ENCODE measurements at places on chromosomes 5 and 9.

GRCh38 chr9:104842698-104843097, 78.8 kb downstream of the NIPSNAP3B start:
- no peak for DNase-seq

DNA sequence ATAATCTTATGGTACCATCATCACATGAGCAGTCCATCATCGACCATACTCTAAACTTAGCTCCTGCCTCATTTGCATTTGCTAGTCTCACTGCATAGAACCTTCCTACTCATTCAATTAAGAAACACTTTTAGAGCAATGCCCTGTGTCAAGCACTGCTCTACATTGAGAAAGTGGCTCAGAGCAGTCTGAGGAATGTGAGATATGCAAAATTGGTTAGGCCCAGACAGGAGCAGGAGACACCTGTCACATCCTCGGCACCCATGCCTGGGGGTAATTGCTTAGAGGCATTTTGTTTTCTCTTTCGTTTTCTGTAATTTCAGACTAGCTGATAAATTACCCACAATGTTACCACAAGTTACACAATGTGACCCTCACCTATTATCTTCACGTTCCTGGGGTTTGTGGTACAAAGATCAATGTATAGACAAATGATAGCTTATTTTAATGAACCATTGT, 4.9 kb upstream of the RARS1 start:
- no peak for DNase-seq

- peak; percentile 52 for DNase-seq
Observed at GRCh38 chr9:36728651-36729520, 156.2 kb downstream of the MELK start.

DNA sequence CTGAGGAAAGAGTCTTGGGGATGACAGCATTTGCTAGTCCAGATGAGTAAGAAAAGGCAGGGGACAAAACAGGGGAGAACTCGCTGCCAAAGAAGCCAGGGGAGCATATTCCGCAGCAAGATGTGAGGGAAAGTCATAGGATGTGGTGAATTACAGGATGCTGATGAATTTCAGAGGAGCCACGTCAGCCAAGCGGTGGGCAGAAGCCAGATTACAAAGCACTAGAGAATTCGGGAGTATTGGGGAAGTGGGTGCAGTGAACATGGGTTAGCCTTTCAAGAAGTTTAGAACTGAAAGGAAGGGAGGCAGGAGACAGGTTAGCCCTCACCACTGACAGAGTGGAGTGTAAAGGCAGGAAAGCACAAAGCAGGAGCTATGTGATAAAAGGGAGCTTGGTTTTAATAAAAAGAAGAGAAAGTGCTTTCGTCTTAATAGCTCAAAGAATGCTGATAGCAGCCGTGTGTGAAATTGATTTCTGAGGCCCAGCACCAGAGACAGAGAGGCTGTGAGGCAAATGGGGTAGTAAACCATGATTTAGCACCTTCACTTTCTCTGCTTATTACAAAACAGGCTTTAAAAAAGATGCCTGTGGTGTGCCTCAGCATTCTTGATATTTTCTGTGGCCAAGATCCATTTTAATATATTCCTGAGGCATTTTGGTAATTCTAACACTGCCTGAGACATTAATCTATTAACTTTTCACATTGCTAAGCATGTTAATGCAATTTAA, 16.9 kb downstream of the ADAMTSL1 start:
- peak; percentile 99 for DNase-seq

DNA sequence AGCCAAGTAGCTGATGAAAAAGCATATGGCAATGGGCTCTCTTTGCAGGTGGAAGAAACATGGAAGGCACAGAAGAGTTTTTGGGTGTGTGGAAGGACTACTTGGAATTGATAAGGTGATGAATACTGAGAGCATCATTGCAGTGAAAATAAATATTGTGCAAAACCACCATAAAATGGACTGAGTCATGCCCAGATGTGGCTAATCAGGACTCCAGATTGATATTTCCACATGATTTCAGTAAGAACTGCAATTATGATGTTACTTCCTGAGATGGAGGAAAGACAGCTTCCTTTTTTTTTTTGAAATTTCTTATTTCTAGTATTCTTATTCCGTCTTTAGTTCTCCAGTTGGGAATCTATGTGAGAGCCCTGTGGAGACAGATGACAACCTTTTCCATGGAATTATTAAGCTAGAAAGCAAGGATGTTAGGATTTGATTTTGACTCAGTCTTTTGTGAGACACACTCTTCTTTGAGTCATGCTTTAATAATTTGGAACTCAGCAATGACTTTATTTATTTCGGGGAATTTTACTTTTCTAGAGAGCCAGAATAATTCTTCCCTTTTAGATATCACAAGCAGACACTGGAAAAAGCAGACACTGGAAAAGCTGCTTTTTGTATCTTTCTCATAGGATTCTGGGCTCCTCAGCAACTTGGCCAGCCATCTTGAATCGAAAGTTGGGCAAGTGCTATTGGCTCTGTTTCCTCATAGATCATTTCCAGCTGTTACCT, 94.2 kb upstream of the VCAN start:
- DNase-seq, result peak; percentile 18

- DNase-seq, result no peak
Observed at GRCh38 chr9:93185266-93186214, 1.6 kb downstream of the WNK2 start.

DNA sequence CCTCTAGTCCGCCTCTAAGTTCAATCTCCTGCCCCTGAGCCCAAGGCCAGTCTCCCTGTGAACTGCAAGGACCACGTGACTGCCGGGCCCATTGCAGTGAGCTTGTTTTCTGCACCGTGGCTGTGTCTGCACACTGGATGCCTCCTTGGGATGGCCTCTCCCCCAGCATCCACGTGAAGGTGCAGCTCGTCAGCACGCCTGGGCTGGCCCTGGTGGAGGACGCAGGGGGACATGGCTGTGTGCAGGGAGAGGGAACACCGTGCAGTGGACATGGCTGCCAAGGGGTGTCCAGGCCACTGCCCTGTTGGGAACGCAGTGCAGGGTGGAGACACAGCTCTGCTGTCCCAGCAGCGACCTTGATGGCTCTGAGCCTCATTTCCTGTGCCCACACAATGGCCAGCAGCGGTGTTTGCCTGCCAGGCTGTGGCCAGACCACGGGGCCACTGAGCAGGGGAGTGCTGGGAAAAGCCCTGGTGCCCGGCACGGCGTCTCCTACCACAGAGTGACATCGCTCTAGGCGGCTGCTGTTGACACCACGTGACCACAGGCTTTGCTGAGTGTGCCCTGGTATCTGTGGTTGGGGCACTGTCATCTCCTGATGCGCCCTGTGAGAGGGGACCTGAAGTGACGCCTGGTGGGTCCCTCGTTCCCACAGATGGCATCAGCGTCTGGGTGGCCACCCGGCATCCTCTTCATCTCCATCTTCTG, 26.9 kb upstream of the EXOC3 start:
- DNase-seq, result no peak

DNA sequence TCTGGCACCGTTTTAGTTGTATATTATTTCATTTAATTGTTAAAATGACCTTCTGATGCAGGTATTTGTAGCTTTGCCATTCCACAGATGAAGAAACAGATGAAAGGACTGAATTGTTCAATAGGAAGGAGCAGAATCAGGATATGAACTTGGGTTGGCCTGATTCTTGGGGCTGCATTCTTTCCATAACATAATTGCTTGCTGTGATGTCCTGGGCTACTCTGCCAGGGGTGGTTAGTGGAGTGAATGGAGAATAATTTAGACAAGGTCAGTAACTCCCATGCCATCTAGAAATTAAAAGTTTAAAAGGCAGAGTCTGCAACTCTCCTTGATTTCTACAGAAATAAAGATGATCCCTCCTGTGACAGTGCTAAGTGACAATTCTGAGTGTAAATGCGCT, 15.9 kb downstream of the TLR4 start:
- DNase-seq, result no peak

DNA sequence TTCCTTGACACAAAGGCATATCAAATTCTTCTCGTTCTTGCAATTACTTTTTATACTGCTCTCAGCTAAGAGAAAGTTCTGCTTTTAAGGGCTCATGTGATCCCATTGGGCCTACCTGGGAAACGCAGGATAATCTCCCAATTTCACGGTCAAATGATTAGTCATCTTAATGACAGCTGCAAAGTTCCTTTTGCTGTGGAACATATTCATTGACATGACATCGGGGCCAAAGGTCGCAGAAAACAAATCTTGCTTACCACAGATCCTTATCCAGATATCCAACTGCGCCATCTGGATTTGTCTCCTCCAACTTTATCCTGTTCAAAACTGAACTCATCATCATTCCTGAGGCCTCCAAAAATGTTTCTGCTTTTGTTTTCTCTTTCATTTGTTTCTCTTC, 1085.6 kb upstream of the WWC1 start:
- no peak for DNase-seq

GRCh38 chr5:98784411-98784810, 10.9 kb downstream of the RGMB start:
- no peak for DNase-seq

- no peak for DNase-seq
Observed at GRCh38 chr5:111914966-111915636, 158.1 kb upstream of the NREP start.

DNA sequence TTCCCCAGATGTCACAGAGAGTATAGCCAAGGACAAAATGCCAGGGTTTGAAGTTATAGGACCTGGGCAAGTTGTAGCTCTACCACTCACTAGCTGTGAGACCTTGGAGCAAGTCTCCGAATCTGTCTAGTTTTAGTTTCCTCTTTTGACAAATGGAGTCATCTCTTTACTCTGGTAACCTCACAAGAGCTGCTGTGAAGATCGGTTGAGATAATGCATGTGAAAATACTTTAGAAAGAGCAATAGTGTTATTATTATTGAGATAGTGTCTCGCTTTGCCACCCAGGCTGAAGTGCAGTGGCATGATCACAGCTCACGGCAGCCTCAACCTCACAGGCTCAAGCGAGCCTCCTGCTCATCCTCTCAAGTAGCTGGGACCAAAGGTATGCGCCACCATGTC, 117.9 kb upstream of the NR5A1 start:
- DNase-seq, result no peak

DNA sequence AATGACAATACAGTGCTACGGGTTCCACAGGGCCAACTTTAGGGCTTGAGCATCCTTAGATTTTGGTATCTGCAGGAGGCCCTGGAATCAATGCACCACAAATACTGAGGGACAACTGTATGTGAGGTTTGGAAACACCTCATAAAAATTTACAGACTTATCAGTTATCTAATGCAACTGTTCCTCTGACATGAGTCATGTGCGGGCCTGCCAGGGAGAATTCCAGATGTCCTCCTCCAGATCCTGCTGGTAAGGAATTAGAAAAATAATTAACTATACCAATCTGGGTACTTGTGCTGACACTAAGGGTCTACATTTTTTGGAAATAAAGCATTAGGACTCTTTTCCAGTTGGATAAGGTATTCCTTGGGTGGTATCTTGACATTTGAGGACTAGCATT, 333.3 kb downstream of the ARRDC3 start:
- DNase-seq, result no peak

- no peak for DNase-seq
Observed at GRCh38 chr9:111937301-111937700, 40.7 kb downstream of the UGCG start.

DNA sequence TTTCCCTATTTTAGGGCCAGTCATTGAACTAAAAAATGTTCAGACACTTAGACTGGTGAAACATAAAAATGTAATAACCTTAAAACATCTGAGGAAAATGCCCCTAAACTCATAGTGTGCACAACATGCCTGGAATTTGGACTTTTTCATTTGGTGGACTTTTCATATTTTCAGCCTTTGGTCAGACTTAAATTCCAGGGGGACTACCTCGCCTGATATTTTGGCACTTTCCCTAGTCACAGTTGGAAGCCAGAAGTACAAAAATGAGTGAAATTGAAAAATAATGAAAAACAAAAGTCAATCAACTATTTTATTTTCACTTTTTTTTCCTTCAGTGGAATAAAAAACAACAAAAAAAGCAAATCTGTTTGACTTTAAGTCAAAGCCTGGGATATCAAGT, 256.2 kb downstream of the ACTL7B start:
- DNase-seq, result no peak

DNA sequence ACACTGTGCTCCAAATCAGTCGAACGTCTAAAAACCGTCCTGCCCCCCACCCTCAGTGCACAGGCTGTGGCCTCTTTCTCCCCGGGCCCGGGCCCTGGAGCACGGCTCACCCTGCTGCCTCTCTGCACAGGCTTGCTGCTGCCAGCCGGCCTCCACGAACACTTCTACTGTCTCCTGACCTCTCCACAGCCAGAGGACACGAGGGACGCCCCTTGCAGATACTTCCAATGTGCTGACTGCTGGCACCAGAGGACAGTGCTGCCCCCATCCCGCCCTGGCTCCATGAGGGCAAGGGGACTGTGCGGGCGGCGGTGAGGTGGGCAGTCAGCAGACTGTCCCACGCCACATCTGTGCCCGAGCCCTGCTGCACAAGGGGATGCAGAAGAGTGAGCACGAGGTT, 174.8 kb downstream of the COL23A1 start:
- DNase-seq, result no peak

DNA sequence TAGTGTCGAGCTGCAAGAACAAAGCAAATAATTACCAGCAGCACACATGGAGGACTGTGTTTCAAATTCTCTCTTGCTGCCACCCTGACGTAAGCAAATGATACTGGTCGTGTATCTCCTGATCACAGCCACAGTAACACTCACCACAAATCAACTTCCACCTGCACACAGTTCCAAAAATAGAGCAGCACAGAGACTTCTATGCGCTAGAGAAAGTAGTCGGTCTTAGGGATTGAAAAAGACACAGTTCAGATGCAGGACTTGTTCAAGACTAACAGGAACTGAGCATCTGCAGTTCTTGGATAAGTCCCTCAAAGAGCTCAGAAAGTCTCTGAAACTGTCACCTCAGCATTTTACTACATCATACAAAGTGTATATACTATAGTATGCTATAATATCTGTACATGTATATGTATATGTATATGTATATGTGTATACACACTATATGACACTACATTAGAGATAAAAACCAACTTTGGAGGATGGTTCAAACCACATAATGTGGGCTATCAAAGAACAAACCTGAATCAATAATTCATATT, 279.0 kb downstream of the GLIS3 start:
- no peak for DNase-seq

GRCh38 chr9:129253803-129254381, 75.8 kb upstream of the IER5L start:
- DNase-seq, result no peak

DNA sequence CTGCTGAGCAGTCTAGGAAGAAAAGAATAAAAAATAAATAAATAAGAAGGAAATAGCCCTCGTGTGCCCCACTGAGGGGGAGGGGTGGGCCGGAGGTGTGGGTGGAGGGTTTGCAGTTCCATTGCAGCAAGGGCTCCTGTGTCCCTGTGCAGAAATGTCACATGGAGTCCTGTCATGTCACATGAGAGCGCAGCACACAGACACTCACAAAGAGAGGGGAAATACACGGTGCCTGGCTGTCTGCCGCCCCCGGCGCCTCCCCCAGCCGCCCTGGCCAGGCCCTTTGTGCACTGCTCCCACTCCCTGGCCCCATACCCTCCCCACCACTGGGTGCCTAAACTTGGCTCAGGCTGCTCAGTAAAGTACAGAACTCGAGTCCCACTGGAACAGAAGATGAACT, 55.6 kb upstream of the SPTLC1 start:
- DNase-seq, result no peak

- no peak for DNase-seq
Observed at GRCh38 chr5:15598294-15598902, 98.4 kb downstream of the FBXL7 start.

Data from non-pigmented ciliary epithelial cell (primary cell).